ENCODE measurements at places on chromosomes 6 and 20.

- no peak for DNase-seq
These were observed 279.4 kb upstream of the MAN1A1 start for GRCh38 chr6:119628691-119629594.

DNA sequence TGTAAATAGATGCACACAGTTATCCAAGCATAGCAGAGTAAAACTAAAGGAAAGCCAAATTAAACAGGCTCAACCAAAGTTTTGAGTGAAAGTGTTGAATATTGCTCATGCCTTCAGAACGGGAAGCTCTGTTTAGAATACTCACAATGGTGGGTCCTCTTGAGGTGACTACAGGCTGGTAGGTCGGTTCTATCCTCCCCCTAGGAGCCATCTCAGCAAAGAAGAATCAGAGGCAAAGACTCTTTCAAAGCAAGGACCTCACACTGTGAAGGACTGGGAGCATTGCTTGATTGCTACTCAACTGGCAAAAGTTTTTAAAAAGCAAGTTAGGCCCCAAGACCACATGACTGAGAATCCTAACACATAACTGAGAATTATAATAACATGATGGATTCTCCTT, 88.4 kb upstream of the JAG1 start:
- DNase-seq: no peak

- DNase-seq: no peak
These were observed 109.9 kb upstream of the HEY2 start for GRCh38 chr6:125639466-125640020.

GRCh38 chr6:26501482-26501986, 1.4 kb downstream of the BTN1A1 start:
- DNase-seq: no peak

DNA sequence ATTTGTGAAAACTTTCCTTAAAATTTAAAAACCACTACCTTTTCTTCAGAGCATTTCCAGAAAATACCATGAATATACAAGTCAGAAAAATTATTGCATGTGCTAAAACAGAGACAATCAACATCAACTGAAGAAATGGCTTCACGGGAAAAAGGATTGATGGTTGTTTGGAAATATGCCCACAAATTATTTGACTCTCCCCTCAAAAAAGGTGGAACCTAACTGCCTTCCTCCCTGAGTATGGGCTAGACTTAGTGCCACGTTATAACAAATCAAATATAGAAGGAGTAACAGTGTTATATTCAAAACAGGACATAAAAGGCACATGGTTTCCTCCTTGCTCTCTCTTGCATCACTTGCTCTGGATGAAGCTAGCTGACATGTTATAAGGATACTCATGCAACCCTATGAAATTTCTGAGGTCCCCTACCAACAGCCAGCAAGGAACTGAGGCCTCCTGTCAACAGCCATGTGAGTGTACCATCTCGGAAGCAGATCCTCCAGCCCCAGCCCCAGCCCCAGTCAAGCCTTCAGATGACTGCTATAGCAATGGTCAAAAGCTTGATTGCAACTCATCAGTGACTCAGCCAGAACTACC, 8.4 kb downstream of the BTBD9 start:
- no peak for DNase-seq

DNA sequence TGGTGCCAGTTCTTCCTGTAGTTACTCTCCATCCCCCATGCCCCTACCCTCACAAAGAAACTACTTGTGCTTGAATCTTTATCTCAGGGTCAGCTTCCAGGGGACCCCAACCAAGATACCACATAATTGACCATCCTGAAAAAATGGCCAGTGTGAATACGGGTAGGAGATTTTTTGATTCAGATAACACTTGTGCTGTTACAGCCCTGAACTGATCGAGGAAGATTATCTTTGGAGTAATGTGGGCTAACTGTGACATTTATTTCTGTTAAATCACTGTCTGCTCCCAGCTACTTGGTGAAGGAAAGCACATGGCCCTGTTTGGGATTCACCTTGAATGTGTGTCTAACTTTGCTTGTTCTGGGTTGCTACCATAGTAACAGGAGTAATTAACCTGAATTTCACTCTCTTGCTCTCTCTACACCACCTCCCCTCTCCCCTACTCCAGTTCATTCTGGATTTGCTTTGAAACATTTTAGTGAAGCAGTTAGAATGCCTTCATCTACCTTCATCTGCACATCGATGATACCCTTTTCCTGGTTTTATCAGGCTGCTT, 219.6 kb upstream of the CHD6 start:
- no peak for DNase-seq

- DNase-seq: no peak
These were observed 78.0 kb downstream of the TRMT11 start for GRCh38 chr6:126064257-126064747.

DNA sequence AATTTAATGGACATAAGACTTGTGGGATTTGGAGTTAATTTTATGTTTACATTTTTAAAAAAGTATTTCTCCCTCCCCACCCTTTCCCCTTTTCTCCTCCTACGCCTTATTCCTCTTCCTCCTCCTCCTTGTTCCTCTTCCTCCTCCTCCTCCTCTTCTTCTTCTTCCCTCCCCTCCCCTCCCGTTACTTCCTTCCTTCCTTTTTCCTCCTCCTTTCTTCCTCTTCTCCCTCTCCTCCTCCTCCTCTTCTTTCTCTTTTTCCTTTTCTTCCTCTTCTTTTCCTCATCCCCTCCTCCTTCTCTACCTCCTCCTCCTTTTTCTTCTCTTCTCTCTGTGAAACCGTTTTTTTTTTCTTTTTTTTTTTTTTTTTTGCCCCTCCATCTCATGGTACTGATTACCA, 139.6 kb downstream of the EYA4 start:
- no peak for DNase-seq

DNA sequence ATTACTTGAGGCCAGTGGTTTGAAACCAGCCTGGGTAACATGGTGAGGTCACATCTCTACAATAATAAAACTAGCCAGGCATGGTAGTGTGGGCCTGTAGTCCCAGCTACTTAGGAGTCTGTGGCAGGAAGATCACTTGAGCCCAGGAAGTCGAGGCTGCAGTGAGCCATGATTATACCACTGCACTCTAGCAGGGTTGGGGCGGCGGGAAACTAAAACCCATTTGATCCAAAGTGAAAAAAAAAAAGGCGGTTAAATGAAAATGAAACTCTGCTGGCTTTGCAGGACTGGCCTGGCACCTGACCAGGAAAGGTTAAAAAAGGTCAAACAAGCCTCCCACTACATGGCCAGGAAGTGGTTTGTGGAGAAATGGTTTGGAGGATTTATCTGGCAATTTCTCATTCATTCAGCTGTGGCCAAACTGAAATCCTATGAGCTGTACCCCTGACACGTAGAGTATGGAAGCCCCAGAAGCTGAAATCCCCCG, 36.6 kb downstream of the MTRES1 start:
- peak; percentile 52 for DNase-seq

DNA sequence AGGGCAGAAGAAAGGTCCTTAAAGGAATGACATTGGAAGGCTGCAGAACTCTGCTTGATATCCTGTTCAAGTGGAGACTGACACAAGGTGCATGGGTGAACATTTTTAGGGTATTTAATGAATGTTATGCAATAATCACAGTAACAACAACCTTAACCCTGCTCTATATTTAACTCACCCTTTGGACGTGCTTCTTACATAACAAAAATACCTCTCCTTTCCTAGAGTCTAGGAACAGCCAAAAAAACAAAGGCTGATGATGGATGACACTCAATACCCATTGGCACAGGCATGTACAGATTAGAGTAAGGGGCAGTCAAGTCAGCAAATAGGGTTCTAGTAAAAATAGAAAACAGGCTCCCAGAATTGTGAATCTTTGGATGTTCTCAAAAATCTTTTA, 30.6 kb downstream of the ROS1 start:
- DNase-seq: no peak

DNA sequence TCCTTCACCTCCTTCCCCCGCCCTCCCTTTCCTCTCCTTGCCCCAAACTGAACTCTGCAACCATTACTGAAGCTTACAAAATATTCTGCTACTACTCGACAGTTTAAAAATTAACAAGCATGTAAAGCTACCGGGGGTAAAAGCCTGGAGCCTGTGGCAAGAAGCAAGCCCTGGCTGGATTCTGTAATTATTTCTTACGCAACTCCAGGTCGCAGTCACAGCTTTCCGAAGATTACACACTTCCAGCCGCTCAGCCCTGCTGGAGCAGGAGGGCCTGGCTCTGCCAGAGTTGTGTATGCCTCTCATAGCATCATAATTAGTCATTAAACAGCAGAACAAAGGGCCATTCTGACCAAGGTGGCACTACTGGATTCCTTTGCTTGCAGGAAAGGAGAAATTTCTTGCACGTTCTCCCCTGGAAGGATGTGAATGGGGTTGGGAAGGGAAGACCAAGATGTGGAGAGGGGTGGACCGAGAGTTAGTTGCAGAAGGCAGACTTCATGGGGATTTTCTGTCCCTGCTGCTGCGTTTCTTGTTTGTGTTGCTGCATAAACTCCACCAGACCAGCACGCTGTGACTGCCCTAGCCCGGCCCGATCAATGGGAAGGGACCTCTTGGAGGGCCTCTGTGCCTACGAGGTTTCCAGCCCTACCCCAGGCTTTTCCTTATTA, 23.6 kb downstream of the FOXQ1 start:
- DNase-seq: peak; percentile 97

- DNase-seq: no peak
These were observed 481.4 kb upstream of the BTBD3 start for GRCh38 chr20:11436113-11436905.

GRCh38 chr6:12572896-12573827, 143.4 kb upstream of the PHACTR1 start:
- peak; percentile 60 for DNase-seq

DNA sequence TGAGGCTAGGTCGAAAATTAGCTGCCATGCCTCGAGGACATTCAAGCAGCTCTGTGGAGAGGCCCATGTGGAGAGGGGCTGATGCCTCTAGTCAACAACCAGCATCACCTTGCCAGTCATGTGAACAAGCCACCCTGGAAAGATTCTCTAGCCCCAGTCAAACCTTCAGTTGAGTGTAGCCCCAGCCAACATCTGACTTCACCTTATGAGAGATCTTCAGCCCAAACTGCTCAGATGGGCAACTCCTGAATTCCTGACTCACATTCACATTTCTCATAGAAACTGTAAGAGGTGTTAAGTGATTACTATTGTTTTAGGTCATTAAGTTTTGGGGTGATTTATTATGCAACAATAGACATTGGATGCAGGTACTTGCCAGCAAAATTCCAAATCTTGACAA, 44.9 kb downstream of the GJA10 start:
- DNase-seq: no peak

DNA sequence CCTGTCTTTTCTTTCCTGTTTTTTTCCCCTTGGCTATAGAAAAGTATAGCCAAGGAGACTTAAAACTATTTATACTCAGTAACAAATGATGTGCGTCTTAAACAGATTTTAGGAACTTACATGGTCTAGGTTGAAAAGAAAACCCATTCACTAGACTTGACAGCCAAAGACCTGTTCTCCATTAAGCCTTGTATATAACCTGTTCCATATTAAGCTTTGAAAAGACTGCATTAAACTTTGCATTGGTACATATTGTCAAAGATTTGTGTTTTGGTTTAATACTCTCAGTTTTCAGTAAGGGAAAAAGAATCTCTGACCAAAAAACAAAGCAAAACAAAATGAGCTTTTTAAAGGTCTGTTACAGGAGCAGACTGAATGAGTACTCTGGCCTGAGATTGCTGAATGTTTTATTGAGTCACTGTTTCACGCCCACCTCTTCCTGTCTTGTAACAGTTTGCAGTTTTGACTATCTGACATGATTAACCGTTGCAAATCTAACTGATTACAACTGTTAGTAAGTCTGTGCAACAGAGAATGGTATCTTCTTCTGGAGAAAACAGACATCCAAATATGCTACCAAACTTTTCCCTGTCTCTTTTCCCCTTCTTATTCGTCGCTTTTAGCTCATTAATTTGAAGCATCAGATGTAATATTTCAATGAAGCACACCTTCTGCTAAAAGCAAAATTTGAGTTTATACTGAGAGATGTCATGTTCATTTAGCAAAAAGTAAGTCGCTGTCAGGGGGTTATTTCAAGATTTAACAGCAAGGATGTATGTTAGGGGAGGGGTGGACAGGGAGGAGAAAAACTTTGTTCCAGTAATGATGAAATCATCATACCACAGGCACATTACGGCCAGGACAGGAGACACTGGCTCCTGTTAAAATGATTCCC, 59.1 kb upstream of the SUPT3H start:
- no peak for DNase-seq

GRCh38 chr20:57868310-57868709, 158.5 kb upstream of the PMEPA1 start:
- DNase-seq: no peak

DNA sequence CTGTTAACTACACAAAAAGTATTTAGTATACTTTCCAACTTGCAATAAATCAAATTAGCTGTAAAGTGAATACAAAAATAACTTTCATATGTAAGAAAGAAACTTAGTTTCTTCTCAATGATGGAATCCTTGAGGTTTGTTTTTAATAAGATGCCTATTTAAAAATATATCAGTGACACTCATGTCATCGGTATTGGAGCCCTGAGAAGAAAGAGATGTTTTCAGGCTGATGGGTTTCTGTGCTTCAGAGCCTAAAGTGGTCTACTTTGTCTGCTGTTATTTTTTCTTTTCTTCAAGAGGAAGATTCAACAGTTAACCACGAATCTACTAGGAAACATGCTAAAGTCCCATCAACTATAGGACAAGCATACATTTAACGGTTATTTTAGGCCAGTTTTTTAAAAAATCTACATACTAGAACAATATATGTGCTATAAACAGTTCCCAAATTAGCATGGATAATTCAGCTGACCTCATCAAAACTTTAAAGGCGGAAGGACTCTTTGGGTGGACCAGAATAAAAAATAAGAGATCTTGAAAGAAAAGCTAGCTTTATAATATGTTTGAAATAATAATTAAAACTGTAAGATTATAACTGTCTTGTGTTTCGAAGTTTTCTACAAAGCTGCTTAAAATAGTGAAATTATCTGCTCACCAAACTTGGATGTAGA, 147.0 kb upstream of the SAMD5 start:
- no peak for DNase-seq

GRCh38 chr20:48148916-48149672, 363.8 kb upstream of the SULF2 start:
- no peak for DNase-seq

GRCh38 chr6:12956991-12957320, 240.4 kb downstream of the PHACTR1 start:
- DNase-seq: no peak

DNA sequence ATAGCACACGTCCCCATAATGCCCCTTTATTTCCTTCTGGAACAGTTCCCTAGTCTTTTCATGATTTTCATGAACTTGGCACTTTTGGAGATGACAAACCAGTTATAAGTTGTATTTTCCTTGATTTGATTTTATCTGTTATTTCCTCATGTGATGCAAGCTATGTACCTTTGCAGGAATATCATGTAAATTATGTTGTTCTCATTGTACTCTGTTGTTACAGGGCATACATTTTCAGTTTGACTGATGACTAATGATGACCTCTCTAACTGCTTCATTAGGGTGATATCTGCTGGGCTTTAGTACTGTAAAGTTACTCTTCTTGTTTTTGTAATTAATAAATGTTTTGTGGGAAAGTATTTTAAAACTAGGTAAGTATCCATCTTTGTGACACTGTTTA, 147.3 kb downstream of the ZFAND3 start:
- DNase-seq: no peak

Data from HT-29 (cell line).